Islet precursor cell (in vitro differentiated cells): ENCODE measurements at places on chromosomes 12 and 14.

GRCh38 chr12:25935355-25936144 lies 22.9 kb upstream of the RASSF8 start:
- DNase-seq, result peak; percentile 73

GRCh38 chr12:57771236-57771872 lies 551 bp downstream of the METTL1 start:
- peak; percentile 49 for DNase-seq

DNA sequence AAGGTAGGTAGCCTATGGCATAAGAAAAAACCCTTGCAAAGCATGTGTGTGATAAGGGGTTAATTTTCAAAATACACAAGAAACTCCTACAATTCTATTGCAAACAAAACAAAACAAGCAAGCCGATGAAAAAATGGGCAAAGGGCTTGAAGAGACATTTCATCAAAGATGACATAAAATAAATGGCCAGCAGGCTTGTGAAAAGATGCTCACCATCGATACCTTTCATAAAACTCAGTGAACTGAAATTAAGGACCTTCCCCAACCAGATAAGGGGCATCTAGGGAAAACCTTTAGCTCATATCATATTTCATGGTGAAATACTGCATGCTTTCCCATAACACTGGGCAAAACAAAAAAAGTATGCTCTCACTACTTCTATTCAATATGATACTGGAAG lies 131.2 kb downstream of the PPM1H start:
- no peak for DNase-seq

- no peak for DNase-seq
These were observed 19.0 kb downstream of the A2M start for GRCh38 chr12:9096563-9097176.

DNA sequence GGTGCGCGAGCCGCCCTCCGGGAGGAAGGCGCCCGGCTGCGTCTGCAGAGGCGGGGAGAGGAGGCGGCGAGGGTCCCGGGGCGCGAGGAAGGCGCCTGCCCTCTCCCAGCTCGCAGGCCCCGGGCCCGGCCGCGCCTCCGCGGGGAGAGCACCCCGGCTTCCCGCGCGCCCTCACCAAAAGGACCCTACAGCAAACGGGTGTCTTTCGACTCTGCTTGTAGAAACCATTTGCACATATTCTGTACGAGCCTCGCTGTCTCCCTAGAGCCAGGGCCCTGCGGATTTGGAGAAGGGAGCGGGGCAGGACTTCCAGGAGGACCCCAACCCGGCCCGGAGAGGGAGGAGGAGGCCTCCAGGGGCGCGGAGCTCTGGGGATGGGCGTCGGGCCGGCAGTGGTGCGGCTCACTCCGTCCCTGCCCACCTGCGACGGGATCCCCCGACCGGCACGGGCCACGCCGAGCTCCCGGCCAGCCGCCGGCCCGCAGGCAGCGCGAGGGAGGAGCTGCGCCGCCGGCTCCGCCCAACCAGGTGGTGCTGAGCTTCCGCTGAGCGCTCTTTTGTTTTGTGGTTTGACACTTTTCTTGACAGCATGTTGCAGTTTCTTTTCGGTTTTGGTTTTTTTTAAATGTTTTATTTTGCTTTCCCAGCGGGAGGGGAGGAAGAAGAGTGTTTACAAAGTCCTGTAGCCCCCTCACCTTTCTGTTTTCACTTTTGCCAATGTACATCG lies 103.3 kb upstream of the FKBP4 start:
- peak; percentile 80 for DNase-seq

- DNase-seq, result no peak
These were observed 94.1 kb downstream of the SLC15A4 start for GRCh38 chr12:128729628-128730121.

GRCh38 chr12:44088647-44089046 lies 252.8 kb downstream of the TMEM117 start:
- DNase-seq, result no peak

- DNase-seq, result no peak
These were observed 42.2 kb upstream of the APPL2 start for GRCh38 chr12:105278043-105278697.

GRCh38 chr14:100610511-100611217 lies 23.4 kb upstream of the BEGAIN start:
- DNase-seq, result peak; percentile 46

GRCh38 chr12:78938341-78939084 lies 73.9 kb downstream of the SYT1 start:
- DNase-seq, result no peak

- DNase-seq, result no peak
These were observed 16.0 kb downstream of the RERGL start for GRCh38 chr12:18074001-18074400.

- no peak for DNase-seq
These were observed 57.1 kb downstream of the CCNK start for GRCh38 chr14:99538275-99538674.

GRCh38 chr12:10256064-10256463 lies 43.4 kb downstream of the GABARAPL1 start:
- DNase-seq, result no peak

- no peak for DNase-seq
These were observed 1439.1 kb upstream of the FLRT2 start for GRCh38 chr14:84090837-84091236.

DNA sequence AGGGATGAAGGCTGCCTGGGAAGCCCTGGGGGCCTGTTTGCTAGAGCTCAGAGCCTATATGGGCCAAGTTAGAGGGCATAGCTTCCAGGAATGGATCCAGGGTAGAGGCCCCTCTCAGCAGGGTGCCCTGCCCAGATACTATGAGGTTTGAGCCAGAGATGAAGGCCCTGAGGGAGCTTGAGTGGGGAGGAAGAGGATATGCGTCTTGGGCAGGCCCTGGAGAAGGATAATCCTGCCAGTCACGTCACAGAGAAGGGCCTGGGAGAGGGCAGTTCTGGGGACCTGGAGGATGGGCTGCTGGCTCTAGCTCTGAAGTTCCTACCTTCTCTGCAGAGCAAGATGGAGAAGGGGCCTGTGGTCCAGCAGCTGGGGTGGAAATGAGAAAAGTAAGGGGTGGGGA lies 5.9 kb upstream of the CACNB3 start:
- peak; percentile 56 for DNase-seq

DNA sequence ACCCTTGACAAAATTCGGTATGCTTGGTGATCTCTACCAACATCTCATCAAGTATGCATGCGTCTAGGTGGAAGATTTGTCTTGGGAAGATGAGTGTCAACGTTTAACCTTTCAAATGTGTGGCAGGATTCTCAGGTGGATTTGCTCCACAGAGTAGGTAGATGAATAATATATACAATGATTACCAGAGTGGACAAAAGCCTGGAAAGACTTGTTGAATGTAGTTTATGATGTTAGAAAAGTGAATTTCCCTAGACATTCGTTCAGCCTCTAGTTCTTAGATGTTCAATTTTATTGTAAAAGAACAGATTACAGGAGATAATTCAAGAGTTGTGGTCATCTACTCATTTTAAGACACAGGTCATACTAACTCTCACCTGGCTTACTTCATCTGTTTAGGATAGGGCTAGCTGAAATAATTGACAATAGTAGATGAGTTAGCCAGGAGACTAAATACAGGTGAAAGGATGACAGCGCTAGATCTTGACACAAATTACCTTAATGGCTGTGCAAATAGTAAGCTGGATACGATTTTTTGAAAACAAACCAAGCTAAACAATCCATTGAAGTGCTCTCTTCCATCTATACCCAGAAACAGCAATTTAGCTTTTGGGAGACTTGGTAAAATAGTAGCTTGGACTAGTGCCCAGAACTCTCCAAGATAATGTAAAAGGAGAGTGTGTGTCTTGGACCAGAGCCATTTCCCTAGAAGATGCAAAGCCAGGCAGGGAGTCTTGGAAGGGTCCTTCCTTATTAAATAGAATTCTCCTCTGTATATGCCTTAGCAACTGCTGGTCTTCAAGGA lies 168.0 kb downstream of the DACT1 start:
- no peak for DNase-seq

- no peak for DNase-seq
These were observed 420.3 kb upstream of the PRICKLE1 start for GRCh38 chr12:43009846-43010240.

- peak; percentile 14 for DNase-seq
These were observed 353.8 kb downstream of the AACS start for GRCh38 chr12:125418902-125419564.

DNA sequence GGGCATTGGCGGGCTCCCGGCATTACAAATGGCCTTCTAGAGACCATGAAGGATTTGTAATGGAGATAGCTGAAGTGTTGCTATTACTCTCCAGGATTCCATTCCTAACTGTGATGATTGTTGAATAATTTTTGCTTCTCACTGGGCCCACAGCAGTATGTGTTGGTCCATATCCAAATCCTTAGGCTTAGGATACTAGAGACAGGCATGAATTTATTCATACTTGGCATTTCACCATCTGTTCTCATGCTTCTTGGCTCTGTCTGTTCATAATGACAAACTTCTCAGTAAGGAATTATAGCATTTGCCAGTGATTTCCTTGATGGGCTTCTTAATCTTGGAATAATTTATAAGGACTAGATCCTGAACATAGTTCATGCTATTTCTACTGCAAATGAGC lies 832.9 kb downstream of the C12orf50 start:
- no peak for DNase-seq

GRCh38 chr12:132178801-132179401 lies 34.6 kb downstream of the NOC4L start:
- no peak for DNase-seq

DNA sequence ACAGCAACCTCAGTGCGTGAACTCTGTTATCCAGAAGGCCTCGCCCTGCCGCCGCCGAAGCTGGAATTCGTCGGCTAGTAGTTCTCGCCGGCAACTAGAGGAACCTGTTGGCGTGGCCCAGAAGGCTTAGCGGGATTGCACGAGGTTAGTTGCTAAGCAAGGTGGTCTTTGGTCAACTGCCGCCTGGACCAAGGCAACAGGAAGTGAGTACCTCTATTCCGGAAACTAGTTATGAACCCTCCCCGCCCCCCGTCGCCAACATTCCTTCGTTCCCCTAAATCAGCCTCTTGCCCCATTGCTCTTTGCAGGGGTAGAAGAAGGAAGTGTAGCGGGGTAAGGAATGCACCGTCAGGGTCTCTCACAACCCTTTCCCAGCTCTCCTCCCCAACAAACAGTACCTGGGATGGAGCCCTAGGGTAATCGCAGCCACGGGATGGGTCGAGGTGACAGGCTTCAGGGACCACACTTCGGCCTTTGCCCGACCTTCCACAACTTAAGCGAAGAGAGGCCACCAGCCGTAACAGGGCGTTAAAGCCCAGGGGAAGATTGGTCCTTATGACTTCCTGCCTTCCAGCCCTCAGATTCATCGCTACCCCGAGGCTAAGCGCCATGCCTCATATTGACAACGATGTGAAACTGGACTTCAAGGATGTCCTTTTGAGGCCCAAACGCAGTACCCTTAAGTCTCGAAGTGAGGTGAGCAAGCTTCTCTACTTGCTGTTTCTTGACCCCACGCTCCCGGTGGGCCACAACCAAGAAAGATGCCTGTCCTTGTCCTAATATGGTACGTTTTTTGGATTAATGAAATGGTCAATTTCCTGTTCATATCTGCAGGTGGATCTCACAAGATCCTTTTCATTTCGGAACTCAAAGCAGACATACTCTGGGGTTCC lies at the start of gene GMPR2:
Gene GMPR2 (plus strand): TSS at position 285 of the 893 bp plus-strand sequence. CDS start 325 bp downstream, at position 610.
- DNase-seq, result no peak

- DNase-seq, result no peak
These were observed 14.0 kb downstream of the PGAM5 start for GRCh38 chr12:132724506-132725241.

DNA sequence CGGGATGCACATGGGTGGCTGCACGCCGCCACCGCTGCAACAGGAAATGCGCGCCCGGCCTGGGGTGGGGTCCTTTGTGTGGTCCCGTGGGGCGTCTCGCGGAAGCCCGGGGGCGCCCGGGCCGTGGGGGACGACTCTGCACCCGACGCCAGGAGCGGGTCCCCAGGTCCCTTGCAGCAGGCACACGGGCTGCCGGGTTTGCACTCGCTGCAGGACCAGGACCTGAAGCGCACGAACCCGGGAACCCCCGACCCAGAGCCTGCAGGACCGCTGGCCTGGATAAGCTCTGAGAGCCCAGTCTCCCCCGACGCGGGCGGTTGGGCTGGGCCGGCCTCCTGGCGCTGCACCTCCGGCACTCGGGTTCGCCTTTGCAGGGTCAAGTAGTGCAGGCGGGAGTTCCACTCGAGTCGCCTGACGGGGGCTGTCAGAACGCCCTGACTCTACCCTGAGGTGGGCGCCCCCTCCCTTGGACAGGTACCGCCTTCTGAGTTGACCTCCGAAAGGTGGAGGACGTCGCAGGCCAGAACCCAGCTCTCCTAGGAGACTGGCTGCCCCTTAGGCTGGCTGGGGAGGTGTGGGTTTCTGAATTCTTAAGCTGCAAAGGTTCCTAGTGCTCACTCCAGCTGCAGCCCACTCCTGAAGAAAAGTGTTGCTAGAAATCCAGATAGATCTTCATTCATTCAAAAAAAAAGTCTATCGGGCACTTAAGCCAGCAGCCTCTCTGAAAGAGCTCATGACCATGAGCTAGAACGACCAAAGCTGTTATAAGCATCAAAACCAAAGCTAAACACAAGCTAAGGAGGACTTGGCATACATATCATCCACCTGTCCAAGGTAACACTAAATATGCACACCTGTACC lies 68.0 kb downstream of the RNF34 start:
- peak; percentile 86 for DNase-seq

- DNase-seq, result no peak
These were observed 113.3 kb downstream of the PTGER2 start for GRCh38 chr14:52427460-52427859.

DNA sequence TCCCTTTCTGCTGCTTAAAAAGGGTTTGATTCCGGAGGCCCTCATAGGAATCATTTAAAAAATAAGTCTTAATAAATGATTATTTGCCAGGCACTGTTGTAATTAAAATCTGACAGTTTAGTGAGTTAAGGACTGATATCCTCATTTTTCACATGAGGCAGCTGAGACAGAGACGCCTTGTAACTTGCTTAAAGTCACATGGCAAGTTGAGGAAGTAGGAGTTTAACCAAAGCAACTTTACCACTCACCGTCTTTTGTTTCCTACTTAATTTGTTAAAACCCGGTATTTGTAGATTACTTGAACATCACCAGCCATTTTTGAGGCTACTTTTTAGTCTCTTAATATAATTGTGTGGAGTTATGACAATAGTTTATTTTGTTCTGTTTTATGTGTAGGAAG lies 2.4 kb downstream of the TIGAR start:
- DNase-seq, result no peak

GRCh38 chr12:14948672-14949071 lies 10.3 kb upstream of the ERP27 start:
- DNase-seq, result peak; percentile 74

DNA sequence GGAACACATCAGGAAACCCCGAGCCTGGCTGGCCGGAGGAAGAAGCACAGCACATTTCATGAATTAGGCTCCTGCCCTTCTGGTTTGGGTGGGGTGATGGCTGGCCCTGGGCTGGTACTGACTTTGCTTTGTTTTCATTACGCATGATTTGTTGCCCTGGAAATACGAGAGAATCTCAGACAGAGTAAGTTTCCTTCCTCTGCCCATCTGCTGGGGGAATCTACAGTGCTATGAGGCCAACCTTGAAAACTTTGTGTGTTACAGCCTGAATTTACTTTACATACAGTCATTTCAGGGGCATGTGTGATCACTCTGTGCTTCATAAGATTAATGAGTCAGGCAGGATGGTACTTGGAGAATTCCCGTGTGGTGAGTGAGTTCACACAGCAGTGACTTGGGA lies 20.5 kb upstream of the SLC5A8 start:
- DNase-seq, result no peak

GRCh38 chr14:100199240-100199860 lies 39.6 kb upstream of the YY1 start:
- no peak for DNase-seq

- DNase-seq, result no peak
These were observed 234.7 kb downstream of the CCDC91 start for GRCh38 chr12:28424965-28425364.
